ENCODE measurements at places on chromosomes 6 and 20. TPM values are rescaled to one million over a fixed set of nuclear protein-coding genes. Genes with fewer than 3 reads are reported as not detected.

The KCNK15 gene
- total RNA-seq: 0.43 TPM

- no peak for DNase-seq
Observed at GRCh38 chr6:31130751-31131150, 8.1 kb downstream of the PSORS1C2 start.

GRCh38 chr6:167293590-167294091, 2.5 kb downstream of the UNC93A start:
- DNase-seq: no peak

GRCh38 chr20:31685853-31686643, 36.6 kb downstream of the BCL2L1 start:
- DNase-seq: no peak

GRCh38 chr20:63507083-63507743, 8.3 kb upstream of the EEF1A2 start:
- no peak for DNase-seq

The PEDS1 gene
- total RNA-seq: 21.2 TPM

- peak; percentile 52 for DNase-seq
Observed at GRCh38 chr6:138987080-138987642, 892 bp downstream of the REPS1 start.

- no peak for DNase-seq
Observed at GRCh38 chr6:144194293-144194810, 44.0 kb downstream of the STX11 start.

DNA sequence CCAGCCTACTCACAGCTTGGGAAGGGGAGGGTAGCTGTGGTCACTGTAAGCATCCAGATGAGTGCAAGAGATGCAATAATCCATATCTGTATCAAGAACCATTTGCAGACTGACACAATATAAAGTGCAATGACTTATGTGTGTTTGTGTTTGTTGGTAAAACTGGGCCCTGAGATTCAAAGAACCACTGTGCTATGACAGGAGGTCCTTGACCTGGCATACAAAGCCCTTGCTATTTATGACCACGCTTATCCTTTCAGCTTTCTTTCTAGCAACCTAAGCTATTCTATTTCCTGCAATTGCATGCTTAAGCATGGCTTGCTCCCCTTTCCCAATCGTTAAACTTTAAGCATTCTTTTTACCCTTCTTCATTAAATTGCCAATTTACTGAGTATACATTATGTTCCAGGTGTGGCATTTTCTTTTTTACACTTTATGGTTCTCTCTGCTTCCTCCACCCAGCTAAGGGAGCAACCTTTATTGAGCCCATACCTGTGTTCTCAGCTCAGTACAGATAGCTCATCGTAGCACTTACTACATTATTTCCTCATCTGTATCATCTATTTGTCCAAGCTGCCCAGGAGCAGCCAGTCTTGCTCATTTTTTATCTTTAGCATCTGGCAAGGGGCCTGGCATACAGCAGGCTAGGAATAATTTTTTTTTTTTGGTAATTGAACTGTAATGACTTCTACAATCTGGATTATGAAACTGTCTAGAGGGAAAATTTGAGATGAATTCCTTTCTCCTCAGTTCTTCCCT, 3.5 kb downstream of the MCUR1 start:
- no peak for DNase-seq

DNA sequence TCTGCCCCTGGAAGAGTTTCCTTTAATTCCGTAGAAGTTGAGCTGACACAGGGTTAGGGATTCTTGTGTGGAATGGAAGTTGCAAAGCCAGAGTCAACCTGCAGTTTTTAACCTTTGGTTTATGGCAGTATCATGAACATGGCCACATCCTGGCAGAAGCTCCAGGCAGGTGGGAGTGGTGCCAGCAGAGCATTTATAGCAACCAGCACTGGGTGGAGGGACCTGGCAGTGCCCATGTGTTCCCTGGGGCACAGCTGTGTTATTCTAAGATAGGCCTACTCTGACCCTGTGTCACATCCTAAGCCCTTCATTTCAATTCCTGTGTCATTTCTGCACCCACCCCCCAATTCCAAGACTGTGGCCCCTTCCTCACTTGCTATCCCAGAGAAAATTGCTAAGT, 26.1 kb upstream of the ZNF831 start:
- peak; percentile 96 for DNase-seq

The ARMC12 gene
- total RNA-seq: 0.44 TPM

DNA sequence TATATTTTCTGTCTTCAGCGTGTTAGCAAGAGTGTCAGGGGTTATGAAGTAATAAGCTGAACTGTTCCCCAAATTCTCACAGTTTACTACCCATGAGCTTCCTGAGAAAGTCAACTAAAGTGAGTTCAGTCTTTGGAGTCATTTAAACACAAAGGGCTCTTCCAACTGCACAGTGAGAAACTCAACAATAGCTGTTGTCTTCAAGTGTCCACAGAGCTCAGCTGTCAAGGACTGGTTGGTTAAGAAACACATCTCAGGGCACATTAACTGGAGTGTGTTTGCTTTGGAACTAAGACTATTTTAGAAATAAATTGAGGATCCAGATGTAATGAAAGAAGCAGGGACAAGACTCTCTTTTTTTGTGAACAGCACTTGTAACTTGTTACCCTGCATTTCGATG, 241.4 kb upstream of the SOX4 start:
- no peak for DNase-seq

GRCh38 chr6:15287670-15288375, 42.0 kb downstream of the JARID2 start:
- DNase-seq: no peak

The FAM217A gene
- not detected for total RNA-seq

GRCh38 chr6:18081025-18081668, 41.3 kb downstream of the NHLRC1 start:
- no peak for DNase-seq

- no peak for DNase-seq
Observed at GRCh38 chr6:31430449-31430848, 27.1 kb downstream of the MICA start.

DNA sequence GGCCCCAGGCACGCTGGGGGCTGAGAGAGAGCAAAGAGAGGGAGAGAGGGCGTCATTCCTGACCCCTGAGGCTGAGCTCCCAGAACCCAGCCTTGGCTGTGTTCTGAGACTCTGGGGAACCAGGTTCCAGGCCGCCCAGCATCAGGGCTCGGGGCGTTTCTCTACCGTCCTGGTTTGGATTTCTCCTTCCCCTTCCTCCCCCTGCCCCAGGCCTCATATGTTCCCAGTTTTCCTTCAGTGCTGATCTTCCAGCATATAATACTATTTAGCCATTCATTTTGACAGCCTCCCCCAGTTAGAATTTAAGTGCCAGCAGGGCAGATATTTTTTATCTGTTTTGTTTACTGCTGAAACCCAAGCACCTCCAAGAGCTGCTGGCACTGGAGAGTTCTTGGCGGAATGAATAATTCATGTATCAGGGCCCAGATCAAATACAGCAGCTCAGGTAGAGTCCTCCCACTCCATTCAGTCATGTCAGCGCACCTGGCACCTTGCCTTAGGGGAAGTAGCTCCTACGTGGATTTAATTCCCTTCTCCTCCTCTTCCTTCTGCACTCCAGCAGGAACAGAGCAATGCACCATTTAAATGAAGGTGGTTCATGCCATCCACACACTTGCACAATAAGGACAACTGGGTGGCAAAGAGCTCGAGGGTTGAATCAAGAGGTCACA, 23.4 kb upstream of the FRMD1 start:
- DNase-seq: no peak

DNA sequence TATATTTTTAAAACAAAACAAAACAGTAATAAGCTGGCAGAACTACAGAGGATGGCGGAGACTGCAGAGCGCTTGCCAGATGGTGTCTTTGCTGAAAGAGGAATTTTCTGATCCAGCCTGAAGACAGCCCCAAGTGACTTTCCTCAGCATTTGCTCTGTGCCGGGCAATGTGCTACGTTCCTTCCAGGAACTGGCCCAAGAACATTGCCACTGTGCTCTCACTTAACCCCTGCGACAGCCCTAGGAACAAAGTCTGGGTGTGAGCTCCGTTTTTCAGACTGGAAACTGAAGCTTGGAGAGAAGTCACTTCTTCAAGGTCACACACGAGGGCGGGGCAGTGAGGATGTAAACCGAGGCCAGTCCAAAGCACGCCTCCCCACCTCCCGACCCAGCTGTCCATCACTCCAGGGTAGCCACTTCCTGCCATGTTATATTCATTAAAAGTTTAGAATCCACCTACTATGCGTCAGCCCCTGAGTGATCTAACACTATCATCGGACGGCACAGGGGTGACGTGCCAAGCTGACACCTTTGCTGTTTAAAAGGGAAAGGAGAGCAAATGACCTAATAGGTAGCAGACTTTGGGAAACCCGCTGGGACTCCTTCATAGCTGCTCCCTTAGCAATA, 22.3 kb upstream of the BMP7 start:
- DNase-seq: no peak

DNA sequence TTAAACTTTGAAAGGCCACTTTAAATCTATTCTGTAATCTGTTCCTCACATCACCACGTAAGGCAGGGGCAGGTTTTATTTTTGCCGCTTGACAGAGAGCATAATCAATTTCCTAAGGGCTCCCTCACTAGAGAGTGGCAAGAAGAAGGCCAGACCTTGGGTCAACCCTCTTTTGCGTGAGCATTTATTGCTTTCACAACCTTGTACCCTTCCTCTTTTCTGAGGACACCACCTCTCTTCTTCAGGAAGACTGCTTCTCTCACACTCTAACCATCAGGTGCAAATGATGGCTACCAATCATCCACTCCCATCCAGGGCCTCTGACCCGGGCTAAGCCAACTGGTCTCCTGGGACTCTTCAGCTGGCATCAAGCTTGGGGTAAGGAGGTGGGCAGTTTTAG, 25.2 kb upstream of the QKI start:
- no peak for DNase-seq

GRCh38 chr6:137767465-137767864, 99.6 kb upstream of the TNFAIP3 start:
- DNase-seq: no peak

GRCh38 chr6:167125410-167125809, 2.5 kb downstream of the CCR6 start:
- no peak for DNase-seq

DNA sequence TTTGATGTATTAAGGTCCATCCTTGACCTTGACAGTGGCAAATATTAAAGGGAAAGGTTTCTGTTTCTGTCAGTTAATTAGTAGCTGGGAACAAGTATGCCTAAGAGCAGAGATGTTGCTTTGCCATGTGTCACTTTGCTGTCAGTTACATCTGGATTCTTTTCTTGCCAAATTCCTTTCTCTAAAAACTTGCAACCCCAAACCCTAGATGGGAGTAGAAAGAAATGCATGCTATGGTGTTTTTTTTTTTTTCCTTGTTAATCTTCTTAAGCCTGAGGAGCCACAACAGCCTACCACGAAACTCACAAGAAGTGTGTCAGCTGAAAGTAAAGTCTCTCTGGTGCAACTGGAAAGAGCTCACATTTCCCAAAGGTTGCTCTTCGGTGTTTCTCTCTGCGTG, 18.0 kb upstream of the CLDN20 start:
- no peak for DNase-seq

DNA sequence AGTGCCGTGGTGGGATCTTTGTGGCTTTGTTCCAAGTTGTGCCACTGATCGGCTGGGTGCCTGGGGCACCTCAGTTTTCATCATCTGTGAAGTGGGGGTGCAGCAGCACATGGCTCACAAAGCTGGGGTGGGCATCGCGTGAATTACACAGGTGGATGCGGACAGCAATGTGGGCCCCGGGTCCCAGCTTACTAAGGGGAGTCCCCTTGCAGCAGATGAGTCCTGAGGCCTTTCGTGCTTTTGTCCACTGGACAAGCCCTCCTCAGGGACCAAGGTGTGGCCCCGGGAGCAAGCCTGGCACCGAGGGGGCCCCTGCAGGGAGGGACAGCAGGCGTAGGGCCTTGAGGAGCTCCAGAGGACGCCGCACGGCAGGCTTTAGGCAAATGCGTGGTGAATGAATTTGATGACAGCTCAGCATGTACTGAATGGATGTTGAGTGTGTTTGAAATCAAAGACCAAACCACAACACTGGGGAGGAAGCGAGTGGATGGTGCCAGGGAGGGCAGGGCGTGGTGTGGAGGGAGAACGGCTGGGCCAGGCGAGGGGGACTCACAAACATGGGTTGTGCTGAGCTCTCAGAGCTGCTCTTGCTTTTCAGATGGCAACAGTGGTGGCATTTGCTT, 53.2 kb downstream of the IRF4 start:
- DNase-seq: no peak

DNA sequence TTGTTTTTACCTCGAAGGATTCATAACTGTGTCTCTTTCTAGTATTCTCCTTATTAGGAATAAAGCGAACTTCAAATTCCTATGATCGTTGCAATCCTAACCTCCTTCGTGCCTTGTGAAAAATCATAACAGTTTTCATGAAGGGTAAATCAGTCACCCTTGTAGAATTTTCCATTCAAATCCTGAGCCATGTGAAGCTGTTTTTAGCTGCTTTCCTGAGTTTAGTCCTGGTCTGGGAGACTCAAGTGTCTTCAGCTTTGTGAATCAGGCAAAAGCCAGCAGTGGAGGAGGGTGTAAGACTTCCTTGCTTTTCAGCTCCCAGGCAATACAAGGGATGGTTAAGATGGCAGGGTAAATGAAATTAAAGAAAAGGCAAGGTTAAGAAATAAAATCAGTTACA, 24.3 kb downstream of the GCNT2 start:
- DNase-seq: no peak

The EBF4 gene
- total RNA-seq: 53.3 TPM

The PSORS1C2 gene
- not detected for total RNA-seq

- no peak for DNase-seq
Observed at GRCh38 chr6:112408522-112408921, 61.4 kb downstream of the RFPL4B start.

DNA sequence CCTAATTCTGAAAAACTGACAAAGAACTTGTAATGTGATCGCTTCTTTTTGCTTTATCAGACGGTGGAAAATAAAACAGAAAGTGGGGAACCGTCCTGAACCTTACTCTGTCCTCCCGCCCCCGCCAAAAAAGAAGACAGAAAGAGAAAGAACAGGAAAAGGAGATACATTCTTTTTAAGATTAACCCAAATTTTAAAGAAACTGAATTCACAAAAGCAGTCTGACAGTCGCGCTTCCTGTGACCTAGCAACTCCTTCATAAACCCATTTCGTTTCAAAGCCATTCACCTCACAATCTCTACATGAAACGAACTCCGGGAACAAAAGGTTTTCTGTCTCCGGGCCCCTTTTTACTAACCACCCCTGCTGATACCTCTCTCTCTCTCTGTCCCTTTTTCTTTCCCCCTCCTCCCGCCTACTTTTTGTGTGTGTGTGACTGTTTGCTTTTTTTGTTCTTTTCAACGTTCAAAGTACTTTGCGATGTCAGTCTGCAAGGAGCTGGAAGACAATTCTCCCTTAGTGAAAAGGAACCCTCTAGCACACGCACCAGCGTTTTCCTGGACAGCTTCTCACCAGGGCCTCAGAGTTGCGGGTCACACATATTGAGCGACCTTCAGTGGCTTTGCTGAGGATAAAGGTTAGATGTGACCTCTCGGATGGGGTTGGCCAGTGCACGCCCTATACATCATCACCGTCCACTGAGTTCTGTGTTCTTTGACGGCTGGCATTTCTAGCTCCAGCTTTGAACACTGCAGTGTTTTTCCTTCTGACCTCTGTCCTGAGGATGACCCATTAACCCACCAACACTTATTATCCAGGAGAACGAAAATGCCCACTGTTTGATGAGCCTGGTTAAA, 530 bp upstream of the NEDD9 start:
- DNase-seq: peak; percentile 58
